ENCODE measurements at places on chromosomes 16 and 17.

- no peak for DNase-seq
Measured at GRCh38 chr17:40498281-40499084, 2.9 kb downstream of the TNS4 start.

GRCh38 chr17:41367426-41368075, 2.1 kb downstream of the KRT33B start:
- no peak for DNase-seq

- DNase-seq, result no peak
Measured at GRCh38 chr17:81429821-81430551, 34.7 kb downstream of the BAHCC1 start.

GRCh38 chr16:49832177-49832576, 23.7 kb downstream of the ZNF423 start:
- no peak for DNase-seq

DNA sequence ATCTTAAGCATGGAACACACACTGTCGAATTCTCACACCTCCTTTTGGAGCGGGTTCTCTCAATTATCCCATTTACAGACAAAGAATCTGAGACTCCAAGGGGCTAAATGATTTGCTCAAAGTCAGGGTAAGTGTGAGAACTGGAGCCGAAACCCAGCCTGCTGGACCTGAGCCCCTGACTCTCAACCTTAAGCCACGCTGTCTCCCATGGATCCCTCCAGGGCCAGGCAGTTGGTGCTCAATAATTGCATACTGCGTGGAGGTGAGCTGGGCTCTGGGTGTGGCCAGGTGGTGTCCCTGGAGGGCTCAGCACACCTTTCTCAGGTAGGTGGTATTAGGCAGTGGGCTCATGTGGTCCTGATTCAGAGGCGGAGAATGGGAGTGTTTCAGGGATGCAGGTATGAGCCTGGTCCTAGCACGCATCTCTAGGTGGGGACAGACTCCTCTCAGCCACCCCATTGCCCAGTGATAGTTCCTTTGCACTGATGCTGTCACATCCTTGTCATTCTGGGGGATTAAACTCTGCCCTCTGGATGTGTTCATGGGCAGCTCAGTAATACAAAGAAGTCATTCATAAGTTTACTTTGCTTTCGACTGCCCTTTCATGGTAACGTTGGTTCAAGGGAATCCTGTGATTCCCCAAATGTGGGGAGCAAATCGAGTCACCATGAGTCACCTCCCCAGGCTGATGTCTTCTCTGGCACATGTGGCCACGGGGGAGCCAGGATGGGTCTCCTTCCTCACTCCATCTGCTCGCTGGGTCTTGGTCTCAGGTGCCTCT, 399.5 kb upstream of the TNRC6C start:
- DNase-seq, result no peak

- no peak for DNase-seq
Measured at GRCh38 chr17:28737770-28738679, 5.8 kb upstream of the TRAF4 start.

GRCh38 chr17:67642488-67642887, 75.2 kb upstream of the NOL11 start:
- no peak for DNase-seq

DNA sequence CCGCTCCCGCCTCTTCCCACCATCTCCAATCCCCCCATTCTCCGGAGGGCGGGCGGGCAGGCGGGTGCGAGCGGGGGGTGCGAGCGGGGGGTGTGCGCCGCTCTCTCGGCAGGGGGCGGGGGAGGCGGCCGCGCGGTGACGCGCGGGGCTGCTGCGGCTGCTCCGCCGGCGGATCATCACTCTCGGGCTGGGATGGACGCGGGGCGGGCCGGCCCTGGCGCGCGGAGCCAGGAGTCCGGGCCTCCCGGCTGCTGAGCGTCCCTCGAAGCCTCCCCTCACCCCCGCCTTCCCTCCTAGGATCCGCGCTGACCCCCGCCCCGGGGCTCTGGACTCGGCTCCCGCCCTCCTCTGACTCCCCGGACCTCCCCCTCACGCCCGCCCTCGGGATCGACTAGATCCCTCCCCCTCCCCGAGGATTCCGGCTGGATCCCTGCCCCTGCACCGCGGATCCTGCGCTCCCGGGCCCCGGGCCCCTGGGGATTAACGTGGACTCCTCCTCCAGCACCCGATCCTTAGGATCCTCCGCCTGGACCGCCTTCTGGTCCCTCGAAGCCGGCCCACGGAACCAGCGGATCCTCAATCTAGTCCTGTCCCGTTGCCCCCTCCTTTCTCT, 946 bp upstream of the TMEM256 start:
- DNase-seq, result peak; percentile 78

DNA sequence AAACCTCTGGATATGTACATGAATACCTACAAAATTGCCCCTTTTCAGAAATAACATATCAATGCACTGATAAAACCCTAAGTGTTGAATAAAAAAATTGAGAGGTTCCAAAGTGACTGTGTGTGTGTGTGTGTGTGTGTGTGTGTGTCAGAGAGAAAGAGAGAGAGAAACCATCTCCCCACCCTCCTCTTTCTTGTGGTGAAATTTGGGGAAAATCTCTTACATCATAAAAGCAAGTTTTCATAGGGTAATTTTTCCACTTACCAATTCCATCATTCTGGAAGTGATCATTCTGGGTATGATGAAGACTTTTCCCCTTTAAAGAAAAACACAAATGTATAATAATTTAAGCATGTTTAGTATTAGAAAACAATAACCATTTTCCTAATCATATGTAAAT, 79.3 kb downstream of the CACNG1 start:
- no peak for DNase-seq

- no peak for DNase-seq
Measured at GRCh38 chr16:4212211-4212933, 29.5 kb downstream of the SRL start.

GRCh38 chr17:4946312-4946976, 1.9 kb downstream of the PFN1 start:
- no peak for DNase-seq

DNA sequence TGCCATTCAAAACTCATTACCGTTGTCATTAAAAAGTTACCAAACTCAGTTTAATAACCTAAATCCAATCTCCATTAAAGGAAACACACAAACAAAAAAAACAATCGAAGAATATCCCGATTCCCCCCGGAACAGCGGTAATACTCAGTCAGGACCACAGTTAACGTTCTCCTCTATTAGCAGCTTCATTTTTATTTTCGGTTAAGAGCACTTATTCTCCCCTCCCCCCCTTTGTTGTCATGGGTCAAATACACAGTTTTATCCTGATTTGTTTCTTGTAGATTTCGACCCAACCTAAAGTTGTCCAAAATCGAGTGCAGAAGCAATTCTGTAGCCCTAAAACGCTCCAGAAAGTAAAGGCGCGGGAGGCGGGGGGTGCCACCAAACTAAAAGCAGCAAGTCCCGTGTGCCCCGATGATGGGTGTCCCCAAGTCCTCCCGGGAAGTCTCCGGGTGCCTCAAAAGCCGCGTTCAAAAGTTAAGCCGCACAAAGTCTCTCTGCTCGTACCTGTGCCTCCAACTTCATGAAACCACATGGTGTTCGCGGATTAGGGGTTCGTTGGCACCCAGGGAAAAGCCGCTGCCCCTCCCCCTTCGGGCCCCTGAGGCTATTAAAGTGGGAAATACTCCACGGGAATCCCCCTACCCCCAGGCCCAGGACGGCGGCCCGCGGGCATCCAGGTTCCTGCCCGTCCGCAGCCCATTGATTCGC, 996 bp downstream of the SUMO2 start:
- peak; percentile 56 for DNase-seq

DNA sequence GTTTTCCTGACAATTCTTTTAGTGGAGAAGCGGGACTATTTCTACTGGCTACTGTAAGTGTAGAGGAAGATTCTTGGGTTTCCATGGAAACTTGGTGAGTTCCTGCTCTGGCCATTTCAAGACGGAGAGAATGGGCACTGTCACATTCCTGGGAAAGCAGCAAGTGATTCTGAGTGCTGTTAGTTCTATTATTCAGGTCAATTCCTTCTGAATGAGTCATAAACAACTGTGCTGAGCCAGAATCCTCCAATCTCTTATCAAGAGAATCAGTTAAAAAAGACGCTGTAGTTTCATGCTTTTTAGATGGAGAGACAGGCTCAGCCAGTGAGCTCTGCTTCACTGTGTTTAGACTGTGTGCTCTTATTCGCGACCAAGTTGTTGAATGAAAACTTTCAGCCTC, 19.6 kb downstream of the AKAP10 start:
- no peak for DNase-seq

DNA sequence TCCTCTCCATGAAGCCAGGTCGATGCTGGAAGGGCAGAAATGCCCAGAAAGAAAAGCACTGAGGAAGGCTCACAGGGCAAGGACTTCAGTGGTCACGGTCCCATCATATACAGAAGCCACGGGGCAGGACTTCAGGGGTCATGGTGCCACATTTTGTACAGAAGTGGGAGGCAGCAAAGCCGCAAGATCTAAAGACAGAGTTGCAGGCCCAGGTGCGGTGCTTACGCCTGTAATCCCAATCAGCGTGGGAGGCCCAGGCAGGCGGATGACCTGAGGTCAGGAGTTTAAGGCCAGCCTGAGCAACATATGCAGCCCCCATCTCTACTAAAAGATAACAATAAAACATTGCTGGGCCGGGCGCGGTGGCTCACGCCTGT, 96.0 kb downstream of the NXN start:
- no peak for DNase-seq

DNA sequence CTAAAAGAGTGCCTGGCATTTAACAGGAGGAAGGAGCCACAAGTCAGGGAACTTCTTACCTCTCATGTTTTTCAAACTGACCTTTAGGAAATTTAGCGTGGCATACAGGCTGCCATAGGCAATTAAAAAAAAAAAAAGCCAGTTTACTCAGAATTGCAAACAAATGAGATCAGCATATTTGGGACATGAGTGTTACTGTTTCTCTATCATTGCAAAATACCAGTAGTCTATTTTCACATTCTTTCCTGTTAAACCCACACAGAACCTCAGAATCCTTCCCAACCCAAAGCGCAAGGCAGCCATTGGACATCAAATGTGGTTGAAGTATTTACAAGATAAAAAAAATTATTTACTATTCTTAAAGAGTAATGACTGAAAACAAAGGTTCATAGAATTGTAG, 366.4 kb upstream of the DYNLRB2 start:
- no peak for DNase-seq

DNA sequence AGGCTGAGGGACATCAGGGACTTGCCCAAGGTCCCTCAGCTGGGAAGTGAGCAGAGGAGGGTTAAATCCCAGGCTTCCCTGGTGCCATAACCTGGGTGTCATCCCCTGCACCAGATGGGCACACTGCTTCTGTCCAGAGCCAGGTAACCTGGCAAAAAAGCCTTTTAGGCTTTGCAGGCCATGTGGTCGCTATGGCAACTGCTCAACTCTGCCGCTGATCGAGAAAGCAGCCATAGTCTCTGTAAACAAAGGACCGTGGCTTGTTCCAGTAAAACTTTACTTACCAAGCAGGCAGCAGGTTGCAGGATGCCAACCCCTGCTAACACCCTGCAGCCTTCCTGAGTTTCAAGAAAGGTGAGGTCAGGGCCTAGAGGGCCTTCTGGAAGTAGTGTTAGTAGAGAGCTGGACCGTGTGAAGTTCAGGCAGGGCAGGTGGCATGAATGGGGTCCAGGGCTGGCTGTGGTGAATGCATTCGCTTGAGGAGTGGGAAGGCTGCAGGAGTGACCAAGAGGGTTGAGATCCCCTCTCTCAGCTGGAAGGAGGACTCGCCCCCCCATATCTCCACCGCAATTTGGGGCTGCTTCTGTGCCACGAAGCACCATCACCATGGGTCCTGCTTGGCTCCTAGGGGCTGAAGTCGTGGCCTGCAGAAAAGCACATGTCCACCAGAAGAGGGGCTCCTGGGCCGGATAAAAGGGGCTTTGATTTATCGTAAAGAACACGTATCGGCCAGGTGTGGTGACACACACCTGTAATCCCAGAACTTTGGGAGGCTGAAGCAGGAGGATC, 91.3 kb downstream of the SOCS1 start:
- DNase-seq, result no peak

- no peak for DNase-seq
Measured at GRCh38 chr16:74213372-74213771, 83.2 kb upstream of the PSMD7 start.

DNA sequence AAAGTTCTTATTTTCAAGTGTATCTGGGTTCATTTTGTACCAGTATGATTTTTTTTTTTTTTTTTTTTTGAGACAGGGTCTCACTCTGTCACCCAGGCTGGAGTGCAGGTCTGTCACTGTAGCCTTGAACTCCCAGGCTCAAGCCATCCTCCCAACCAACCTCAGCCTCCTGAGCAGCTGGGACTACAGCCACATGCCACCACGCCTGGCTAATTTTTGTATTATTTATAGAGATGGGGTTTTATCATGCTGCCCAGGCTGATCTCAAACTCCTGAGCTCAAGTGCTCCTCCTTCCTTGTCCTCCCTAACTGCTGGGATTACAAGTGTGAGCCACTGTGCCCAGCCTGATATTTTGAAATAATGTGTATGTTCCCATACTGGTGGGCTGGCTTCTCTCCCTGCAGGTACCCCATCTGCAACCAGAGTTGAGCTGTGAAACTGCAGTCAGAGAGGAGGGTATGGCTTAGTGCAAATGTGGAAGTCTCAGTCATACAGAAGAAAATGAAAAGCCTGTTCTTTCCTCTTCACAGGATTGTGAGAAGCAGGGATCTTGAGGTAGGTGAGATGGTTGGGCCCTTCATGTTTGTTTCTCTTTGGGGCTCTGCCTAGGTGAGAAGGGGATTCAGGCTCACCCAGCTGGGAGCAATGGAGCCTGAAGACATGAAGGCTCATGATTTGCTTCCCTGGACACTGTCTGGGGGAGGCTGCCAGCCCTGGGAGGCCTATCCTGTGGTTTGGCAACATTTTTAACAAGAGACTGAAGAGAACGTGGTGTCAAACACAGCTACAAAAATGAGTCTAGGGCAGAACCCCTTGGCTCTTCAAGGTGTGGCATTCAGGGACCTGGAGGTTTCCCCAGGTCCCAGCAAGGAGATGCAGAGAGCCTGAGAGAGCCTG, 41.3 kb upstream of the SIAH1 start:
- no peak for DNase-seq

DNA sequence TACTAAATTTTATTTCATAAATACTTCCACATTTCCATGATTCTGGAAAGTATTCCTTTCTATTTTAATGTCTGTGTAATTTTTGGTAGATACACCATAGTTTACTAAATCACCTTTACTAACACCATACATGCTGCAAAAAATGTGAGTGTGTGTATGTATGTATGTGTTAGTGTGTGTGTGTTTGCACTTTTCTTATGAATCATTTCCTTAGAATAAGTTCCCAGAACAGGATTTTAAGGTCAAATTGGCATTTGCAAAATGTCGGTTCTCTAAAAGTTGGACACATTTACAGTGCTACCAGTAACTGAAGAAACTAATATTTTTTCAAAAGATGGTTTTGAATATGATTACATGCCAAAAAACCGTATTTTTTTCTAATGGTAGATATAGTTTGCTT, 137.1 kb downstream of the CYB561 start:
- no peak for DNase-seq

- DNase-seq, result no peak
Measured at GRCh38 chr16:55663225-55663624, 7.4 kb downstream of the SLC6A2 start.

GRCh38 chr16:89442990-89443726, 47.2 kb downstream of the ANKRD11 start:
- no peak for DNase-seq
